ENCODE measurements at places on chromosomes 2 and 18.

DNA sequence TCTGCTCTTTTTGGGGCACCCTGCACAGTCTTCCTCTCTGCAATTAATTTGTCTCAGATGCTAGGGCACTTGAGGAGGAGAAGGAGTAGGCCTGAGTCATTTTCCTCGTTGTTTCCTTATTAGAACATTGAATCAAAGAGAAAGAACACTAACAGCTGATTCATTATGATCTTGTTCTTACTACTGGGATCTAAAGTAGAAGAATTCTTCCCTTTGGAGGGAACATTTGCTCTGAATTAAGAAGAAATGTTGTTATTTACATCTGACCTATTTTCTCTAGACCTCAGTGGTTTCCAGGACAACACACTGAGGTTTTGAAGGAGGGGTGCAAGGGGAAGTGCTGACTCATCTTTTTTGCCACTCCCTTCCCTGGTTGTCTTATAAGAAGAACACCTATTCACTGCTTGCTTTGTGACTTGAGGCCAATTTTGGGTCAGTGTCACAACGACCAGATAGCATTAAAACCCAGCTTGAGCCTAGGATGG, 24.3 kb upstream of the STAT1 start:
- peak; percentile 77 for DNase-seq

GRCh38 chr2:168182550-168183249, 64.7 kb downstream of the STK39 start:
- DNase-seq: peak; percentile 21

DNA sequence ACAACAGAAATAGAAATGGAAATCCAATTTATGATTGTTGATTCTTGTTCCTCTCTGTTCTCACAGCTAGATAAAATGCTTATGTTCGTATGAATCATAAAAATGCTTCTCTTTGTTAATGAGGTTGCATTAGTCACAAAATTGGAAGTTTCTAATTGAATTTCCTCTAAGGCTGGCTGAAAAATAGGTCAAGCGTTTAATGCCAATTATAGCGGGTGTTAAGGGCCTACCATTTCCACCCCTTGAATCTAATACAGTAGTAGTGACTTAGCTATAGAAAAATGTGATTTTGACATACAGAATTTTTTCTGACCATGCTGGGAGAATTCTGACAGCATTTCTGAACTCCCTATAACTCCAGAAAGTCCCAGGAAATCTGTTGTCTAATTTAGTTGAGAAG, 107.1 kb downstream of the TTN start:
- DNase-seq: no peak

- DNase-seq: peak; percentile 79
These were observed 53.2 kb downstream of the EEF1B2 start for GRCh38 chr2:206212673-206213513.

GRCh38 chr2:95738301-95738700, 146.5 kb downstream of the TRIM43 start:
- no peak for DNase-seq

- DNase-seq: peak; percentile 64
These were observed 437.9 kb downstream of the TXNL1 start for GRCh38 chr18:56200381-56200911.

DNA sequence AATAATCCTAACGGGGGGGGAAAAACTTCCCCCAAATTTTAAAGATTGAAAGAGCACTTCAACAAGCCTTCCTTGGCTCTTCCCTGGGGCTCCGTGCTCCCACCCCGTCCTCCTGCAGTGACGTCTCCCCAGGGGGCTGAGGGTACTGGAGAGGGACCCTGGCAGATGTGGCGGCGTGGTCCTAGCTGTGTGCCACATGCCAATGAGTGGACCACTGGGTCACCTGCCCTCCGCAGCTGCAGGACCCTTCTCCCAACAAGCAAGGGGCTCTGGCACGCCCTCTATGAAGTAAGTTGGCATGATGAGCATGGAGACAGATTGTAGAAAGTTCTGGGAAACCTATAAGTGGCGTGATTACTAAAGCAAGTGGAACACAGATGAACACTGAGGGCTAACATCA, 46.7 kb downstream of the PXDN start:
- DNase-seq: no peak

DNA sequence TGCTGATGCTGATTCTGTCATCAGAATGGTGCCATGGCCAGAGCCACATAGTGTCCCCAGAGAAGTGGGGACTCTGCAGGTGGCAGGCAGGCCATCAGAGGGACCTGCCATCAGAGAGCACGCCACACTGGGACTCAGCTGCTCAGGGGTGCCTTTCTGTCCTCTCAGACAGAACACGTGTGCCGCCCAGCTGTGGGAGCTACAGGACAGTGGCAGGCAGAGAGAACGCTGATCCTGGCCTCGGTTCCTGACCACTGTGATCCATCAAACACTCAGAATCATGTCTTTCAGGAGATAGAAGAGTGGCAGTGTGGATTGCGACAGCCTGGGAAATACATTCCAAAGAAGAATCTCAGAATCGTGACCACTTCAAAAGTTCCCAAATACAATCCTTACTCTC, 497.2 kb upstream of the SALL3 start:
- no peak for DNase-seq

DNA sequence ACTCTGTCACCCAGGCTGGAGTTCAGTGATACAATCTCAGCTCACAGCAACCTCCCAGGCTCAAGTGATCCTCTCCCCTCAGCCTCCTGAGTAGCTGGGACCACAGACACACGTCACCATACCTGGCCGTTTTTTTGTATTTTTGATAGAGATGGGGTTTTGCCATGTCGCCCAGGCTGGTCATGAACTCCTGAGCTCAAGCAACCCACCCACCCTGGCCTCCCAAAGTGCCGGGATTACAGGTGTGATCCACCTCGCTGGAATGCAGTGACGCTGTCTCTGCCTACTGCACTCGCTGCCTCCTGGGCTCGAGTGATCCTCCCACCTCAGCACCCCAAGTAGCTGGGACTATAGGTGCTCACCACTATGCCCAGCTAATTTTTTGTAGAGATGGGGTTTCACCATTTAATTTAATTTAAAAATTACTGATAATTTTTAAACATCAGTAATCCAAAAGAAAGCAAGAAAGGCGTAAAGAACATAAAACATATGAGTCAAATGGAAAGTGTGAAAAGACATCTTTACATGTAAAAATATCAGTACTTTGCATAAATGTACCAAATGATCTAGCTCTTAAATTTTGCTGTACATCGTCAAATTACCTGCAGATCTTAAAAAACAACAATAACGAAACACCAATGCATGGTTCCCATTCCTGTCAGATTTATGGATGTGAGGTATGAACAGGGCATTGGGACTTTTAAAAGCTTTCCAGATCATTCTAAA, 2.8 kb upstream of the ZNF236 start:
- no peak for DNase-seq

GRCh38 chr2:45826884-45827635, 175.6 kb downstream of the PRKCE start:
- DNase-seq: peak; percentile 55

GRCh38 chr2:226023383-226023782, 623.9 kb downstream of the NYAP2 start:
- DNase-seq: no peak

- no peak for DNase-seq
These were observed 27.1 kb downstream of the ZNF519 start for GRCh38 chr18:14104906-14105748.

GRCh38 chr2:925711-926110, 24.9 kb upstream of the SNTG2 start:
- DNase-seq: no peak

- no peak for DNase-seq
These were observed 235.1 kb downstream of the AGAP1 start for GRCh38 chr2:235728800-235729556.

- no peak for DNase-seq
These were observed 8.6 kb upstream of the ANO7 start for GRCh38 chr2:241179899-241180298.

- no peak for DNase-seq
These were observed 145.1 kb downstream of the TDRD15 start for GRCh38 chr2:21268878-21269224.

DNA sequence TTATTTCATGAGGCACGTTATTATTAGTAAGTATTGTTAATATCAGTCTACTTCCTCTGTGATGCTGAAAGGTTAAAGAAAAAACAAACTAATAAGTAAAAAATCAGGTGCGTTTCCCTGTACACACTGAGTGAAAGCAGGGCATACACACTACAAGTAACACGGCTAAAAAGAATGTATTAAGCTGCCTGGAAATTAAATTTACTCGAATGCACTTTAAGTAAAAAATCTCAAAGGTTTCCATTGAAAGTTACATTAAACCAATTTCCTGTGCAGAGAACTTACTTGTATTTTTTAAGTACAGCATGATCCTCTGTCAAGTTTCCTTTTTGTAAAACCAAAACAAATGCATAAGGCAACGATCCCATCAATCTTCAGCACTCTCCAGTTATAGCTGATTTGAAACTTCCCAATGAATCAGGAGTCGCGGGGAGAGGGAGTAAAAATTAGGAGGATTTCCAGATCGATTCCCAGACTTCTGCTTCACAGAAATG, 633 bp downstream of the BCL2 start:
- no peak for DNase-seq

GRCh38 chr2:61617610-61618009, 79.5 kb upstream of the XPO1 start:
- no peak for DNase-seq

DNA sequence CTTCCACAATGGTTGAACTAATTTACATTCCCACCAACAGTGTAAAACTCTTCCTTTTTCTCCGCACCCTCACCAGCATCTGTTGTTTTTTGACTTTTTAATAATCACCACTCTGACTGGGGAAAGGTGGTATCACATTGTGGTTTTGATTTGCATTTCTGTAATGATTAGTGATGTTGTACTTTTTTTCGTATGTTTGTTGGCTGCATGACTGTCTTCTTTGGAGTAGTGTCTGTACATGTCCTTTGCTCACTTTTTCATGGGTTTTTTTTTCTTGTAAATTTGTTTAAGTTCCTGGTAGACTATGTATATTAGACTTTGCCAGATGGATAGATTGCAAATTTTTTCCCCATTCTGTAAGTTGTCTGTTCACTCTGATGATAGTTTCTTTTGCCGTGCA, 574.8 kb downstream of the KCNJ3 start:
- no peak for DNase-seq

DNA sequence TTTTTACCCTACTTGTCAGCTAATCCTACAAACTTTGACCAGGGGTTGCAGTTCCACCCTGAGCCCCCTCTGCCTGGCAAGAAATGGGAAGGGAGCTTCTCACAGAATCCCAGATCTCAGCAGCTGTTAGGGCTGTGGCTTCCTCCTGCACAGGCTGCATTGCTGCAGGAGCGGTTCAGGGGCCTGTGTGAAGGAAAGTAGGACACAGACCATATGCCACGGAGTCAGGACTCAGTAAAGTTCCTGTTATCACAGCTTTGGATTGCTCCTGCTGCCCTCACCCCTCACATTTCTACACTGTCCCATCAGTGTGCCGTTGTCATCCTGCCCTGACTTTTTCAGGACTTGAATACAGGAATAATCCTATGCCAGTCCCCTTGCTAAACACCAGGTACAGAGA, 62.8 kb upstream of the SP3 start:
- DNase-seq: no peak

DNA sequence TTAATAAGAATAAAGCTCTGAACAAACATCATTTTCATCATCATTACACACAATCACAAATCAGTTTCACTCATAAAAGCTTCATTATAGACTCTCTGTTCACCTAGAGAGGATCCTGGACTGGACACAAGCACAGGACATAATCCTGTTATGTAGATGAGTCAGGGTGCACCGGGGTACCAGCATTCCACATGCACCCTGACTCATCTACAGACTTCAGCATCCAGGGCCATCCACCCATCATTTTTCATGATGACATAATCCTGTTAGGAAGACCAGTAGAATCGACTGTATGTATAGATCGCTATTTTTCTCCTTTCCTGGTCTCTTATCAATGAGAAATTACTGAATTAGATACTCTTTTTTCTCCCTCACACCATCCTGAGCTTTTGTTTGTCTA, 73.7 kb upstream of the PIK3C3 start:
- peak; percentile 78 for DNase-seq

DNA sequence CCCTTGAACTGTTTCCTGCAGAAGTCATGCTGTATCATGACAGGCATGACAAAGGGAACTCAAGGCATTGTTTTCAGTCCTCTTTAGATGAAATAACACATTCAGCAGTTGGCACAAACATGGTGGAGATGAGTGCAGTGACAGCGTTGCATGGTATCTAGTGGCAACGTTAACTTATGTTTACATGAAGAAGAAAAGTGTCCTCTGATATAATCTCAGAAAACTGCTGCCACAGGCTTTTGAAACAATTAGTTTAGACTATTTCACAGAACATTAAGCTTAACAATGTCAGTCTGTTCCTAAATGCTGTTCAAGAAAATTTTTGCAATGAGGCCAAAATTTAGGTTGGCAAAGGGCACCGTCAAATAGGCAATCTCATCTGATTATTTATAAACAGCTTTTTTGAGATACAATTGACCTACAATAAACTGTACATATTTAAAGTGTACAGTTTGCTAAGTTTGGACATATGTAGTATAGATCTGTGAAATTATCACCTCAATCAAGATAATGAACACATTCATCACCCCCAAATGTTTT, 64.7 kb downstream of the LYPD6B start:
- no peak for DNase-seq

DNA sequence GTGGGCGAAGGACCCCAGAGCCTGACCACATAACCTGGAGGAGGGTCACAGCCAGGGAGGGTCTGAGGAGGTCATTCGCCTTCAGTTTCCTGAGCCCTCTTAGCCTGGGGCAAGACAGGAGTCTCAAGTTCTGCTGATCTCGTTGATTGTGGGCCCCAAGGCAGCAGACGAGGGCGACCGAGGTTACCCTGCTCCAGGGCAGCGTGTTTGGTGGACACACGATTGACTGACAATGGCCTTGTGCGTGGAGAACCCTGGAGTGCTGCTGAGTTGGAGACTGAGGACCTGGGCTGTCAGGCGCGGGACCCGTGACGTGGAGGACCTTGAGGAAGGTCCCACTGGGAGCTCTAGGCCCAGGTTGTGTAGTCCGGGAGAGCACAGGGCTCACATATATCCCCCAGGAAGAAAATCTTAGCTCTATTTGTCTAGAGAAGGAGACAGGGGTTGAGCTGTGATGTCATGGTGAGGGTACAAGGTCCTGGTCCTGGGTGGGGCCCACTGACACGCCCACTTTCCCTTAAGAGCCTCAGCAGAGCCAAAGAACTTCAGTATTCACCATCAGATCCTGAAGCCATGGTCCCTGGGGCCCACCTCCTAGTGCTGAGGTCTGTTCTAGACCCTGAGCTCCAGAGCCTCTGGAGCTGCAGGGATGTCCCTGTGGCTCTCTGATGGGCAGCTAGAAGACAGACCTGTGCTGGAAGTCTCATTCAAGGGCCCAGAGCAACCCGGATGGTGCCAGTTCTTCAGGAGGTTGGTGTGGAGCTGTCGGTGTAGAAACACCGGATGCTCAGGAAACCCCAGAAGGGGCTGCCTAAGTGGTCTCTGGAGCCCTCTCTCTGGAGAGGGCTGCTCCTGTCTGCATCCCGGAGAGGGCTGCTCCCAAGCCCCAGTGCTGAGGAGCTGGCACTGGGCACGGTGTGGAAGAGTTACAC, 53.1 kb downstream of the DYSF start:
- no peak for DNase-seq

GRCh38 chr2:18856765-18857164, 267.4 kb upstream of the NT5C1B start:
- DNase-seq: no peak

- peak; percentile 68 for DNase-seq
These were observed 82.5 kb downstream of the SPRED2 start for GRCh38 chr2:65349863-65350262.

GRCh38 chr2:102241616-102242305, 54.9 kb downstream of the IL1RL2 start:
- peak; percentile 55 for DNase-seq

All from amniotic epithelial cell (primary cell).